ENCODE measurements at places on chromosomes 1 and 21.
A peak's percentile ranks its signal among the peaks of the same experiment; 100 is the strongest.

DNA sequence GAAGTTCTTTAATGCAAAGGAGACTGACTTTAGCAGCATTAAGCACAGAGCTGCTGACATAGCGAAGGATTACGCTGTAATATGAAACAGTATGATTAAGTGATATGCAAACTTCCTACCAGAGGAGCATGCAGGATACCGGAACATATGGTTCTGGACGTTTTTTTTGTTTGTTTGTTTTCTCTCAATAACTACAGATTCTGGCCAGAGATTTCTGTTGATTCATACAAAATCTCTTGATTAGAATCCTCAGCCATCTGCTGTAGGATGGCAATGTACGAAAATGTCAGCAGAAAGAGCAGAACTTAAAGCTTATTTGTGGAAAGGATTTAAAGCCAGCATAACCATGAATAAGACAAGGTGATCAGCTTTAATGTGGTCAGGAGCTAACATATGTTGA is 970.7 kb downstream of the KCNT2 start:
- DNase-seq: no peak

DNA sequence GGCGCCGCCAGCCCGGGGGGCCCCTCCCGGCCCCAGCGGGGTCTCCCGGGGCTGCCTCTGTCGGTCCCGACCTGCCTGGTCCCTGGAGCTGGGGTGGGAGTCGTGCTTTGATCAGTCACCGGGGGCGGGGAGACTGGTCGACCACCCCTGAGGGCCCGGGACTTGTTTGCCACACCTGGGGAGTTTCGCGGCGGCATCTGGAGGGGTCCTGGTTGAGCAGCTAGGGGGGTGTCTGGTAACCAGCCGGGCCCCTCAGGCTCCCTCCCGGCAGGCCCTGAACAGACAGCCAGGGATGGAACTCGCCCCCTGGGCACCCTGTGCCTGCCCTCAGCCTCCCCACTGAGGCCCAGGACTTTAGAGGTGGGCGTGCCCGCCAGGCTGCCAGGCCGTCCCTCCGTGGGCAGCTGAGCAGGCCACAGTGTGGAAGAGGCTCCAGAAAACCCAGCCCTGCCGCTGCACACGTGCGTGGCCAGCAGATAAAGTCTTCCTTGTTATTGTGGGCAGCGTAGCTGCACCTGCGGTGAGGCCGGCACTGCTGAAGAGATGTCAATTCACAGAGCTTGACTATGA is 13.3 kb upstream of the SAMD11 start:
- no peak for DNase-seq

GRCh38 chr1:66633159-66633558 is 99.2 kb downstream of the SGIP1 start:
- DNase-seq: no peak

DNA sequence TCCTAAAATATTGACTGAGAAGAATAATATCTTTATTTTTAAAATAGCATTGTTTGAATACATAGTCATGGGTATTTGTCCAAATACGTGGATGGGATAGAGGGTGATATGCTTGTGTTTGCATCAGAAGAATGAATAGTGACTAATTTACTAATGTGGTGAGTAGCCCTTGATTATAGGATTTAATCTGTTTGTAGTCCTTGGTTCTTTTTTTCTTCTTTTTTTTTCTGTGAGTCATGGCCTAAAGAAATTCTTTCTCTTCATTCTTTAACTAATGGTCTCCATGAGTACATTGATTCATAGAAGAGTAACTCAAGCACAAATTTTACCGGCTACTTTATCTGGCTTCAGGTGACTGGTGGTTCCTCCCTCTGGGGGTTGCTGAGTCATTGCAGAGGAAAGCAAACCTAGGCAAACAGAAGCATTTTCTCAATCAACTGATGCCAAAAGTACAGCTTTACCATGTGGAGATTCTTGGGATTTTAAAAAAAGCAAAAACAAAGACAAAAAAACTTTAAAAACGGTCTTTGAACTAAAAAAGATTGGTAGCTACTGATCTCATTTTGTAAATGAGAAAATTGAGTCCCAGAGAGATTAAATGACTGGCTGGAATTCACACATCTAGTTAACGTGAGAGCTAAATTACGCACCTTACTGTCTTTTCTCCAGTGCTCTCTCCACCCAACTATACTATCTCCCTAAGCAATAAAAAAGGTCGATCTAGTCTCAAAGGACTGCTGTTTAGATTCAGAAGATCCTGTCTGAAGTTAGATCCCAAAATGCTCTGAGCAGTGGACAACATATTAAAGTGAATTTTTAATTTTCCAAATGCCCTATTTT is 40.5 kb downstream of the AK5 start:
- DNase-seq: no peak

- DNase-seq: no peak
Observed at GRCh38 chr1:38231941-38232340, 185.3 kb upstream of the POU3F1 start.

- DNase-seq: no peak
Observed at GRCh38 chr21:37870221-37870620, 46.0 kb downstream of the KCNJ6 start.

DNA sequence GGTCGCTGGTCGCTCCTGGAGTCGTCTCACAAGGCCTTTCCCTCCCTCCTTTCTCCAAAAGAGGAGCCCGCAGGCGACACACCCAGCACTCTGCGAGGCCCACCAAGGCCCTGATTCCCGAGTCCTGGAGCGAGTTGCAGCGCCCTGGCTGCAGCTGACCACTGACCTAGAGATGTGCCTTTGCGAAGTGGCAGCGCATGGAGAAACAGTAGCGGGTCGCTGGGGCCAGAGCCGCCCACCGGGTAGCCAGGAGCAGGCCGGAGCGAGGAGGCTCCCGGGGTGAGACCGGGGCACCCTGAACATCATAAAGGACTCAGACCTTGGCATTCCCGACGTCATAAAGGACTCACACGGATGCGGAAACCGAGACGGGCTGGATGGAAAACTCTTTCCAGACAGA is 10.3 kb upstream of the NBPF11 start:
- no peak for DNase-seq

GRCh38 chr1:186828611-186829454 is at the start of gene PLA2G4A:
TSS of gene PLA2G4A (plus strand) at chr1:186828949. CDS start at chr1:186854355, 25,406 bp downstream.
- peak; percentile 72 for DNase-seq

- DNase-seq: no peak
Observed at GRCh38 chr1:176211396-176212165, 4.5 kb upstream of the COP1 start.

DNA sequence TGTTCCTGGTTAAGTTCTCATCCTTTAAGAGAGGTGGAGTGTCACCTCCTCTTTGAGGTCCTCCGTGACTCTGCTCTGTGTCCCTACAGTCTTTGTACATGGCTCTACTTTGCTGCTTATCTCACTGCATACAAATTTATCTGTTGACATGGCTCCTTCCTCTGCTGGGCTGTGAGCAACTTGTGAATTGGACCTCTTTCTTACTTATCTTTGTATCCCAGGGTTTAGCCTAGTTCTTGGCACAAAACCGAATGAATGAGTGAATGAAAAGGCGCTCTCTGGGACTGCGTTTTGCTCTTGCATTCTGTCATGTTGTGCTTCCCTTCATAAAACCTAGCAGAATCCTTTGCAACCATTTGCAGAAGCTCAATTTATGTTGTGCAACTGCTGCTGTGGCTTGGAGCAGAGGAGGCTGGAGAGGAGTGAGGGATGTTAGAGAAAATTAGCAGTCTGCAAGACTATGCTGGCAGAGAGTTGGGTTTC is 12.4 kb downstream of the SLC26A9 start:
- no peak for DNase-seq

DNA sequence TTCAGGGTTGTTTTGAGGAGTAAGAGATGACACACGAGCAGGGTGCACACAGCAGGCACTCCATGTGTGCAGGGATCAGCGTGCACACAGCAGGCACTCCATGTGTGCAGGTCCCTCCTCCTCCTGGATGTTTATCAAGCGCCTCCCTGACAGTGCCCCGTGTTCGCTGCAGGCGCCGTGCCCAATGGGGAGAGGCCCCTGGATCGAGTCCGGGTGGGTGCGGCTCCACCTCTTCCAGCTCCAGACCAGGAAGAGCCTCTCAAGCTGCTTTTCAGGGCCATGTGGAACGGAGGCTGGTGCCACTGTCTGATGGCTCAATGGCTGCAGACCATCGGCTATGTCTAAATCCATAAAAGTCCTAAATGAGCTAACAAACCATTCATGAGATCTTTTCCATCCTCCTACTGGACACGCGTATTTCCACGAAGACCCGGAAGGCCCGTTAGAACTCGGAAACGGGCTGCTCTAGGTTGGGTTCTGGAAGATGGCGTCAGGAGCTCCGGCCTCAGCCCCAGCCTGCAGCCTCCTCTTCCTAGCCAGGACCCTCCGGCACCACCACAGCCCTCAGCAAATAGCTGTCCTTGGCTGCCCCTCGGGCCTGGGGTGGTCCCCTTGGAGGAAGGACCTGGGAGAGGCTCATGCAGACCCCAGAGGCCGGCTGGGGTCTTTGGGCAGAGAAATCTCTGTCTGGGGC is 36.0 kb downstream of the RRP1 start:
- no peak for DNase-seq

DNA sequence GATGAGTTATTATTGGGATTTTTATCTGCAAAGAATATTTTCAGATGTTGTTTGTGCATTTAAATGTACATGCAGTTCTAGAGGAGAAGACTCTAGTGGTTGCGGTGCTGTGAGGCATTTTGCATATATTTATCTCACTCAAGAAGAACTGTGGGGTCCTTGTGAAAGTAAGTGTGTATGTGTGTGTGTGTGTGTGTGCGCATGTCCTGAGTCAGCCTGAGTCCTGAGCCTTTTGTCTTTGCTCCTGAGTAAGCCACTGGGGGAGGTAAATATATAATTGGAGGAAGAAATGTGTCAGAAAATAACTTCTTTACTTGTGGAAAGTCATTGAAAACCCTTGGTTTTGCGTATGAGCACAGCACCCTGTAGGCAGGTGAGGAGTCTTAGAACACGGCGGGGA is 55.6 kb upstream of the CD34 start:
- DNase-seq: no peak

- DNase-seq: no peak
Observed at GRCh38 chr1:78743626-78744025, 94.0 kb downstream of the IFI44 start.
